ENCODE measurements at places on chromosomes 7 and 10. TPM values are rescaled to one million over a fixed set of nuclear protein-coding genes. Genes with fewer than 3 reads are reported as not detected.

- no peak for DNase-seq
These were observed 242.6 kb downstream of the GLRX3 start for GRCh38 chr10:130378556-130379400.

DNA sequence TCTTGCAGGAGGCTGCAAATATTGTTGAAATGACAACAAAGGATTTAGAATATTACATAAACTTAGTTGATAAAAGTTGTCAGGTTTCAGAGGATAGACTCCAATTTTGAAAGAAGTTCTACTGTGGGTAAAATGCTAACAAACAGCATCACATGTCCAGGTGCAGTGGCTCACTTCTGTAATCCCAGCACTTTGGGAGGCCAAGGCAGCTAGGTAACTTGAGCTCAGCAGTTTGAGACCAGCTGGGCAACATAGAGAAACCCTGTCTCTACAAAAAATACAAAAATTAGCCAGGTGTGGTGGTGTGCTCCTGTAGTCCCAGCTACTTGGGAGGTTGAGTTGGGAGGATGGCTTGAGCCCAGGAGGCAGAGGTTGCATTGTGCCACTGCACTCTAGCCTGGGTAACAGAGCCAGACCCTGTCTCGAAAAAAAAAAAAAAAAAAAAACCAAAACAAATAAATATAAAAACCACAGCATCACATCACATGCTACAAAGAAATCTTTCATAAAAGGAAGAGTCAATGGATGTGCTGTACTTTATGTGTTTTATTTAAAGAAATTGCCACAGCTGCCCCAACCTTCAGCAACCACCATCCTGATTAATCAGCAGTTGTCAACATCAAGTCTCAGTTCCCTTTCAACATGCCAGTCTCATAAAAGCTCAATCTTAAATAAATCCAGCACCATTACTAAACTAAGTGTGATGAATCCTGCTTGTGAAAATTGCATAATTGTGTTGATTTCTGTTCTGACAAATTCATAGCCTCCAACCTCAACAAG lies 83.2 kb upstream of the MBL2 start:
- DNase-seq, result no peak

GRCh38 chr10:77513781-77514331 lies 123.8 kb downstream of the KCNMA1 start:
- no peak for DNase-seq

DNA sequence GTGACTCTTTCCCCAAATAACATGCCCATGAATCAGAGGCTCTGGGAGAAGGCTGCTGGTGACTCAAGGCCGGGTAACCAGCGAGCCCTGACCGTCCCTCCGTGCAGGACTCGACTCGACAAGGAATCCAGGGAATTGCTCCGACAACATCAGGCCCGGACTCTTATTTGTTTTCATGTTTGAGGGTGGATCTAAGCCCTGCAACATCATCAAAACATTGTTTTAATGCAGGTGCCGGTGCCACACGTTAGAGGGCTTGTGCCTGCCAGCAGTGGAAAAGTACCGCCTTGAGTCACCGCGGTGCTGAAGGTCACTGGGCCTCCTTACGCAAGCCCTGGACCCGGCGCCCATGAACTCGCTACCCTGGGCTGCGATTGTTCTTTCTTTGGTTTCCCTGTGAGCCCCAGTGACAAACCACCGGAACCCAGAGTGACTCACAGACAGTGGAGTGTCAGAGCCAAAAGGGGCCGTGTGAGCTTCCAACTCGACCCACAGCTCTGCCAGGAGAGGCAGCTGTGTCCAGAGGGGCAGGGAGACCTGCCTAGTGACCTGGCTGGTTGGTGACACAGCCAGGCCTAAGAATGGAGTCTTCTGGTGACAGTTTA lies 139.4 kb upstream of the SHH start:
- no peak for DNase-seq

- DNase-seq, result no peak
These were observed 125.6 kb upstream of the TBX20 start for GRCh38 chr7:35379481-35379880.

- peak; percentile 81 for DNase-seq
These were observed 123.9 kb downstream of the TNS3 start for GRCh38 chr7:47458057-47458456.

DNA sequence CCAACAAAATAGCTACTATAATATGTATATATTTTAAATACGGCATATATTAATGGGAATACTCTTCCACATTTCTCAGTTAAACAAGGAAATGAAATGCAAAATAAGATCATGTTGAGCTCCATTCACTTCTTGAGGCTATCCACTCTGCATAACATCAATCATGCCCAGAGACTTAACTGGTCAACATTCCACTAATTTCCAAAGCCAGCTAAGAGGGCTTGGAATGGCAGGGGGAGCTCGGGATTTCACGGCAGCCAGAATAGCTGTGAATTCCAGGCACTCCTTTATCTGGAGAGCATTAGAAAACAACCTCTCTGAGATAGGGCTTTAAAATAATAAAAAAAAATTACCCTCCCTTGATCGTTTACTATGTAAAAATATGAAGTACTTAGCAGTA lies 194.9 kb upstream of the CDCA7L start:
- no peak for DNase-seq

DNA sequence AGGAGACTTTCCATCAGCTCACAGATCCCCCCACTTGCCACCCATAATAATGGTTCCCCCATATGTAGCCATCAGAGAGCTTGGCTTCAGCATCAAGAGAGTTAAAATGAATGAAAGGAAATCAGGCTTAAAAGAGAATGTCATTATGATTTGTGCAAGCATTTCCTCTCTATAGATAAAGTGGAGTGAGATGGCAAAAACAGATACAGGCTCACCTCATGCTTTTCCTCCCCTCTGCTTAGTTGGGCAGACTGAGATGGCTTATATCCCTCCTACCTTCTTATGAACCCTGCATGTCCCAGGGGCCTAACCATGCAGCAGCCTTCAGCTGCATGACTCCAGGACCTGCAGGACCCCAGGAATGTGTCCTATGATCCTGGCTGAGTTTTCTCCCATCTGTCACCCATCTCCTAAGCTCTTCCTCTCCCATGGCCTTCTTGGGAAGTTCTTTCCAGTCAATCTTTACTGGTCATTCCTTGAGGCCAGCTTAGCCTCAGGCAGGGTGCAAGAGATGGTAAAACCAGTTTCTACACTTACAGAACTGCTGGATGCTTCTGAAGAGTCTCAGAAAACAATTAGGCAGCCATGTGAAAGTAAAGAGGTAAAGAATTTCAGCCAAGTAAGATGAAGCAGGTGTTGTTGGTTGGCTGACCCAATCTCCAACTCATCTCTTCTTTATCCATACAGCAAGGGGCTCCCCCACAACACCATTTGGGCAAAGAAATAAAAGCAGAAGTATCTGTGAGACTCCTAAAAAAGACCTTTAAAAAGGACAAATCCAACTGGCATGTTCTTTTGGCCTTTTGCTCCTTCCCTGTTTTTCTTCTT lies 159.7 kb downstream of the RTKN2 start:
- DNase-seq, result no peak

DNA sequence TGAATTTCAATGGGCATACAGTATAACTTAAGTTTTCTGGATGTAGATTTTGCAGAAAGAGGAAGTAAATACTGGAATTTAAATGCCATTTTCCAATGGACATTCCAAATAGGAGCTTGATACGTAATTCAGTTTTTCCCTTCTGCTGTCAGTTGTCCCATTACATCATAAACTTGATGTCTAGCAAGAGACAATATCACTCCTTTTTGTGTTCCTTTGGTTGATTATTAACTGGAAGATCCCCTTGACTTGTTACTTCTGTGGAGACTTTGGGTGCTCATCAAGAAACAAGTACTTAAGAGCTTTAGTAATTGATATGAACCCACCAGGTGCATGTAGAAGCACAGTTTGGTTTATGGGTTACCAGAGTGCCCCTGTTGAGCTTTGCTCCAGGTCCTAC lies 116.1 kb downstream of the ST7 start:
- no peak for DNase-seq

DNA sequence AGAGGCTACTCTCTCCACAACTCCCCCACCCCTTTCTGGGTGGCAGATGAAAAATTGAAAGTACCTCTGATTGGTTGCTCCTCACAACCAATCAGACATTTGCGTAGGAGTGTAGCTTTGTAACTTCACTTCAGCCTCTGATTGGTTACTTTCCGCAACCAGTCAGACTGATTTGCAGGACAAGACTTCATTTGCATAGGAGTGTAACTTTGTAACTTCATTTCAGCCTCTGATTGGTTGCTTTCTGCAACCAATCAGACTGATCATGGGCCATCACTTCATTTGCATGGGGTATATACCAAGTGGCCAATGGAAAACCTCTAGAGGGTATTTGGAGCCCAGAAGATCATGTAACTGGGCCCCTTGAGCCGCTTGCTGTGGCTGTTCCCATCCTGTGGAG lies 25.6 kb downstream of the CDNF start:
- no peak for DNase-seq

GRCh38 chr10:69237528-69238159 lies 17.5 kb downstream of the HKDC1 start:
- DNase-seq, result peak; percentile 93

DNA sequence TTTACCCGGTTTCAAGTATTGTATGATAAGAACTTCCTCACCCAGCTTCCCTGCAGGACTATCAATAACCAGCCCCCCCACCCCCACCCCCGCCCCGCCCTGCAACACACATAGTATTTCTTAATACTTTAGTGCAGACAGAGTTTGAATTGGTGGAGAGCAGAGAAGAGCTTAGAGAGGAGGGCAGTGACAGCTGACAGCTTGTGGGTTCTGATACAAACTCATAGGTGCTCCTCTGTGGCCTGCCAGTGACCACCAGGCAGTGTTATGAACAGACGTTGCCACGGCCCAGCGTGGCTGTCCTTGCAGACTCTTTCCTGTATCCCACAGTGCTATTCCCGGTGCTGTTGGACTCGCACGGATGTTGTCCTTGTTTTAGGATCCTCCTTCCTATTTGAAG lies 186.9 kb upstream of the ADO start:
- no peak for DNase-seq

DNA sequence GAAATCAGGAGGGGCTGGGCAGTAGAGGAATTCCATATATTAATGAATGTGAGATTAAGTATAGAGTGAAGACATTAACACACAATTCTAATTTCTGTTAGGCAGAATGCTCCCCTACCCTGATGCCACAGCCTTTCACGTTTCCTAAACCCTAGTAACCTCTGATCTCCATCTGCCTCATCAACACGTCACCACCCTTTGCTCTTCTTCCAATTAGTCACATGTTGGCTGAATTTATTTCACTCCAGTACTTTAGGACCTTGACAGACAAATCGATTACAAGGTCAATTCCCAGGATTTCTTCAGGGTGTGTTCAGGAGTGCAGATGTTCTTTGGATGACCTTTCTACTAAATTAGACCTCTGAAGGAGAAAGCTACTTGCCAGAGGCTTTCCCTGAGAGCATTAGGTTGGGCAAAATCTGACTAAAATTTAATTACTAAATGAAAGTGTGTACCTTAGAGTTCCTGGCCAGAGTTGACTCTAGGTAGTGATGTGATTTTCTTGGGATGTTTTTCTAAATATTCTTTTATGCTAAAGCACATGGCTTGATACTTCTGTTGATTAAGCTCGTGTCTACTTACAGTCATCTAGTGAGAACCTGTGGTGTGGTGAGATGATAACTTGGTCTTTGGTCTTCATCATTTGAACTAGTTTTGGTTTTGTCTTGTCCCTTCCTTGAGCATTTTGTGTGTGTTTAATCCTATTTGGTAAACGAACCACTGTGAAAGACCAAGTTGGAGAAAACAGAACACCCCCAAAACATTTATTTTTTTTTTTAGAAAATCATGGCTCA lies 12.7 kb downstream of the AGR2 start:
- no peak for DNase-seq

DNA sequence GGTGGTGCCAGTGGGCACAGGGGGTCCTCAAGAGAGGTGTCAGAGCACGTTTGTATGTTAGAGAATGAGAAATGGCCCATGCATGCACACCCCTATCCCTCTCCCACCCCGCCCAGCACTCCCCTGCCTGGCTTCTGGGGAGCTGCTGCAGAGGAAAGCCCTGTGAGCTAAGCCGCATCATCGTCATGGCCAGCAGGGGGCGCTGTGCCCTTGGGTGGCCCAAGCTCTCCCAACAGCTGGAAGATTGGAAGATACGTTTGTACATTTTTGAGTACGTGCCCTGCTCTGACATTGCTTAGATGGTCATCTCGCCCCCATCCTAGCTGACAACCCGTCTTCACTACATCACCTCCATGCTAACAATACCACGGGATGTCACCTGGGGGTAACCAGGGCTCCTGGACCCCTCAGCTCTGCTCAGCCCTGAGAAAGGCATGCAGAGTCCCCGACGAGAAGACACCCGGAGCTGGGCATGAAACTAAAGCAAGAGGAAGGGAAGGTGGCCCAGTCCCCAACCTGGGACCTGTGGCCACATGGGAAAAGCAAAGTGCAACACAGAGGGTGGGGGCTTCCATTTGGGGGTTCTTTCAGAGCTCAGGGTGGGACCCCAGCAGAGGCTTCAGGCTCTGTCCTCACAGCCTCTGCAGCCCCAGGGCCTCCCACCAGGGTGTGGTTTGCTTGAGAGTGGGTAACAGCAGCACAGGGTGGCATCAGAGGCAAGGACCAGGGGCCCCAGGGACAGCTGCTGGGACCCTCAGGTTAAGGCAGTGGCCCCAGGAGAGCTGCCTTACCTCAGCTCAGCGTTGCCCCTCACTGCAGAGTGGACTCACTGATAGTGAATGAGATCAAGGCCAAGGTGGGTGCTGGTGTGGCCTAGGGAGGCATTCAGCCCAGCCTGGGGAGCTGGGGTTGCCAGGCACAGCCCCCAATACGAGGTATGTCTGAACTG lies 136.6 kb downstream of the PTPN20 start:
- peak; percentile 88 for DNase-seq

CCDC146 gene
- 11.0 TPM for total RNA-seq

UPF2 gene
- total RNA-seq, result 19.7 TPM

NYAP1 gene
- 0.32 TPM for total RNA-seq

TMEM176B gene
- 45.2 TPM for total RNA-seq

TAS2R41 gene
- not detected for total RNA-seq

C10orf67 gene
- total RNA-seq, result 0.62 TPM

CLRN3 gene
- total RNA-seq, result not detected

CTNNA3 gene
- total RNA-seq, result 130 TPM

STK32C gene
- total RNA-seq, result 4.9 TPM

Data from left ventricle myocardium superior (tissue), 1 donor.